ENCODE measurements at places on chromosomes 2 and 18.

DNA sequence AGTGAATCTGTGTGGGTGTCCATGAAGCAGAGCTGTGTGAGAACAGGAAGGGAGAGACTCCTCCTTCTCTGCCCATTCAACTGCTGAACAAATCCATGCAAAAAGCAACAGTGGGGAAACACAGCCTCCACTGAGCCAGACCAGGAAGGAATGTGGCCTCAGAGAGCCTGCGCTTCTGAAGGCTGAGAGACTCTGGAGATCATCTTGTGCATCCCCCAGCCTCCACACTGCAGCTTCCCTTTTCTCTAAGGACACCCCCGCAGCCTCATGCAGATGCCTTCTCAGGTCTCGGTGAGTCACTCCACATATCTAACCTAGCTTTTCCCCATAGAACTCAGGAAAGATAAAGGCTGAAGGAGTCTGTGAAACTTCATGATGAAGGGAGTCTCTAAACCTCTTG lies 402.9 kb downstream of the TNS1 start:
- DNase-seq: no peak

DNA sequence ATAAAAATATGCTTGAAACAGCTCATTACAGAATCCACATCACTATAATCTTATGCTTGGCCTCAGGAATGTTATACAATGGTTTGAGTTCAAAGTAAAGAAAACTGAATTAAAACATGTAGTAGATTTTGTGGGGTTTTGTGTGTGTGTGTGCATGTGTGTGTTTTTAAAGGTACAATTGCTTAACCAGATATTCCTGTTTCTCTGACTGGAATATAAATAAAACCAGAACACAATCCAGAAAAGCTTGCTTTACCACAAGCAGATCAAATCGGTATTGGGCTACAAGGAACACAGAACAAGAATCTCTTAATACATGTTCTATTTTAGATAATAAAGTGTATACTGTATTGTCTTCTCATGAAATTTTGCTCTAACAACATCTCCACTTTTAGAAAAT lies 110.0 kb downstream of the TMEM247 start:
- DNase-seq: no peak

- DNase-seq: no peak
Measured at GRCh38 chr2:16773080-16773713, 107.6 kb upstream of the CYRIA start.

DNA sequence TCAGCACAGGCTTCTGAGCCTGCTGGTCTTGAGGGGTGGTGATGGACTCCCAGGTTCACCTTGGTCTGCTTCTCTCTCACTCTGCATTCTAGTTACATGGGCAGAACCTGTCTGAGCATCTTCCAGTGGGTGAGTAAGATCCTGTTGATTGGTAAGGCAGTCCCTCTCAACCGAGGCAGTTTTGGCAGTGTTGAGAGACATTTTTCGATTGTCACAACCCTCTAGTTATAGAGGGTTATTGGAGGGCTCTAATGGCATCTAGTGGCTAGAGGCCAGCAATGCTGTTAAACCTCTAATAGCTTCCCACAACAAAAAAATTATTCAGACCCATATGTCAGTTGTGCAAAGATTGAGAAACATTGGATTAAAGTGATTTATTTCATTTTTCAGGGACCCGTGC lies 9.3 kb upstream of the MGAT5 start:
- DNase-seq: no peak

DNA sequence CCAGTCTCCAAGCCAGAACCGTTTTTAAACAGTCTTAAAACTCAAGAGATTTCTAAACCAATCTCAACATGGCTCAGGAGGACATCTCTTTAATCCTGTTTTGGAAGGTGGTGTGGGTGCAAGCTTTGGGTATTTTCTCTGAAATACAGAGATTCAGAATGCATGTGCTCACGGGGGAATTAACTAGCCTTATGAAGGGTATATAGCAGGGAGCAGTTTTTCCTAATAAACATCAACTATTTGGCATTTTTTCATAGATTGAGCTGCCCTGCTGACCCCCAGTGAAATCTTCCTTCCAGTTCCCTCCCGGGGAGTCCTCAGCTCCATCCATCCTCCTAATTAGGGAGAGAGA lies 122.6 kb downstream of the SMAD7 start:
- DNase-seq: no peak

DNA sequence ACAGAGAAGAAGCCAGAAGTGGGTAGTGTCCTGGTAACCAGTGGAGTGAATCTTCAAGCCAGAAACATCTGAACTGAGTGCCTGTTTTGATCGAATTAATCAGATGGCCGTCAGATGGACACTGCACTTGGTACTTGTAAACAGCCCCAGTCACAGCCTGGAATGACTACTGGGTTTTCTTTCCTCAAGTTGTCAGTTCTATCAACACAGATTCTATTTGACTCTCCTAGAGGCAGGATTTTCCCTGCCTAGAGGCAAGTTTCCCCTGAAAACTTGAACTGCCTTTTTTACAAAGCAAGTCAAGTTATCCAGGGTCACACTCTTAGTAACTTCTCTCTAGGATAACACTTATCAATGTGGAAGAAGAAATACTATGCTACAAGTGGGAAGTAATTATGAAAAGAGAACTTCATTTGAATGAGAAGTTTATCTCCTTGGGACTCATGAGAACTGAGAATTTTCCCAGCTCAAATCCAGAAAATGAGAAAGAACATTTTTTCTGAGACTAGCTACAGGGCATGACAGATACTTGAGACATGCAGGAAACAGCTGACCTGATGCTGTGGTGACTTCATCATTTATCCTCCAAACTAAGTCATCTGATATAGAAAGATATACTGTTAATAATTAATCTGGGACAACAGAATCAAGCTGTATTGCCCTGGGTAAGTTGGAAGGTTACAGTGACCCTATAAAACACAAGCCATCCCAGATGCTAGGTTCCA lies 36.0 kb downstream of the SULT1C2 start:
- DNase-seq: no peak

GRCh38 chr2:168669151-168669550 lies 133.3 kb upstream of the NOSTRIN start:
- no peak for DNase-seq

DNA sequence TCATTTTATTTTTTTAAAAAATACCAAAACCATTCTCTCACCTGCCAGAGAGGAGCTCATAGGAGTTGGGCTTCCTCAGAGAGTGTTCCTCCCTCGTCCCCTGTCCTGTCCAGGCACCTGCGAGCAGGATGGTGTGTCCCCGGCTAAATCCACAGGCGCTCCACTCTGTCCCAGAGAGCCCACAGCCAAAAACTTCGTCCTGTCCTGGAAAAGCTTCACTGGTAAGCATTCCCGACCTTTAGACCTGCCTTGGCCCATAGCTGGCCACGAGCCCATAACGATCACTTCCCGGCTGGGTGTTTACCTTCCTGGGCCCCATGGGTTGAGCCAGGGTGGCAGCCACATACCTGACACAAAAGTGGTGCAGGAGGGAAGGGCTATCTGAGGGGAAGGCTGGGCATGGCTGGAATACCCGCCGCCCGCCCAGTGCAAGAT lies at the start of gene NGEF:
Gene NGEF (minus strand): TSS at position 230 of the 435 bp plus-strand sequence. CDS start 38,366 bp downstream, outside the sequence.
- no peak for DNase-seq

DNA sequence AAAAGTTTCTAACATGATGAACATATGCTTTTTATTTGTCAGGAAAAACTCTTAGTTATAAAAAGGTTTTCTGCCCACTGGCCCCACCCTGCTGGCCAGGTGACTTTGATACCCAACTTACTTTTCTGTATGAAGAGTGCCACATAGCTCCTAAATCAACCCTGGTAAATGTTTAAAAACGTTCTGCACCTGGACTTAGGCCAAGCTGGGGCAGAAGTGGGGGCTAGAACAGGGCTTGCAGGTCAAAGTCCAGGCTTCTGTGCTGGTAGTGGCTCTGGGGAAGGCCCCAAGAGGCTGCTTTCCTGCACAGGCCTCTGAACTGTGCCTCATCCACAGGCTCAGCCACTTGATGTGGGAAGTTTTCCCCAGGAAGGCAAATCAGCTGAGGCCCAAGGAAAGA lies 171.7 kb downstream of the ANKRD30B start:
- DNase-seq: no peak

DNA sequence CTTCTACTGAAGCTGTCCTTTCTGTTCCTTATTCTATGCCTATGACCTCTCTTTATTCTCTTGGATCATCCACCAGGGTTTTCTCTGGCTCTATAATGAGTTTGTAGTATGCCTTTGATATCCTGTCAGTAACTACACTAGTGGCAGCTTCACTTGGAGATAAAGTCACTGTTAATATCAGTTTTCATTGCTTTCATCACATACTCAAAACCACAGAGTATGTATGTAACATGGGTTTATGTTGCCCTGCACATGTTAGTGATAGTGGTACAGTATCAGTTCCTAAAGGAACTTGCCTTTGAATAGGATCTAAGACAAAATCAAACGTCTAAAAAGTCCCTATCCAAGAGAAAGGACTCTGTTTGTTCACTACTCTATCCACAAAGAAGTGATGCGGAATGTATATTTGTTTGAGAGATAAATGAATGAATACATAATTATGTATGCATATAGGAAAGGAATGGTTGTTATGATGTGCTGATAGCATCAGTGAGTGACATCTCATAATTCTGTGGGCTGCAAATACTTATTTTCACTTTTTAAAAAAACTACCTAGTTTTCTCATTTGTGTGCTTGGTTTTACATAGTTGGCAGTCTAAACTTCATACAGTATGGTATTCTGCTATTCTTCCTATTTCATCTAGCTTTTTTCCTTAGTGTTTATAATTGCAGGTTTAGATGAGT lies 45.1 kb downstream of the TET3 start:
- DNase-seq: no peak

DNA sequence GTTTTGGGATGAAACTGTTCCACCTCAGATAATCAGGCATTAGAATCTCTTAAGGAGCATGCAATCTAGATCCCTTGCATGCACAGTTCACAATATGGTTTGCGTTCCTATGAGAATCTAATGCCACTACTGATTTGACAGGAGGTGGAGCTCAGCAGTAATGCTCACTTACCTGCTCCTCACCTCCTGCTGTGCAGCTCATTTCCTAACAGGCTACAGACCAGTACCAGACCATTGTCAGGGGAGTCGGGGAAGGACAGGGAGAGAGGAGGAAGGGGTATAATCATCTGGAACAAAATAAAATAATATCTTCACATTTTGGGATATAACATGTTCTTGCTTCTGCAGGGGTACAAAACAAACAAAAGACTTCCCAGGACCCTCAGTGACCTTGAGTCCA lies 532.0 kb upstream of the FSHR start:
- DNase-seq: no peak

- no peak for DNase-seq
Measured at GRCh38 chr18:48034651-48035555, 104.4 kb upstream of the SMAD2 start.

- DNase-seq: no peak
Measured at GRCh38 chr18:57630754-57631595, 9.3 kb upstream of the NARS1 start.

DNA sequence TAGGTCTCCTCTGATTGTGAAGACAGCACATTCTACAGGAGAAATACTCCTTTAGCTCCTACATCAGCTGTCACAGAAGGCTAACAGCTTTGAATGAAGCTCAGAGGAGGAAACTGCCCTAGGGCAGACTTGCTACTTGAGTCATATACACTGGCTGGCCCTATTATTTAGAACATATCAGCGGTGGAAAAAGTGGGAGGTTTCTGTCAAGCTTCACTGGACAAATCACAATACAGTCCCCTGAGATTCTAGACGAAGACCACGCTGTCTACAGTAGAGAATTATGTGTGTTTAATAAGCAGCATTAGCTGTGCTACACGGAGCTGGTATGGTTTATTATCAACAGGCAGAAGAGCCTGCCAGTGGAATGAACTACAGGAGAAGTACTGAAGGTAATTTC lies 230.9 kb upstream of the FSIP2 start:
- DNase-seq: no peak

DNA sequence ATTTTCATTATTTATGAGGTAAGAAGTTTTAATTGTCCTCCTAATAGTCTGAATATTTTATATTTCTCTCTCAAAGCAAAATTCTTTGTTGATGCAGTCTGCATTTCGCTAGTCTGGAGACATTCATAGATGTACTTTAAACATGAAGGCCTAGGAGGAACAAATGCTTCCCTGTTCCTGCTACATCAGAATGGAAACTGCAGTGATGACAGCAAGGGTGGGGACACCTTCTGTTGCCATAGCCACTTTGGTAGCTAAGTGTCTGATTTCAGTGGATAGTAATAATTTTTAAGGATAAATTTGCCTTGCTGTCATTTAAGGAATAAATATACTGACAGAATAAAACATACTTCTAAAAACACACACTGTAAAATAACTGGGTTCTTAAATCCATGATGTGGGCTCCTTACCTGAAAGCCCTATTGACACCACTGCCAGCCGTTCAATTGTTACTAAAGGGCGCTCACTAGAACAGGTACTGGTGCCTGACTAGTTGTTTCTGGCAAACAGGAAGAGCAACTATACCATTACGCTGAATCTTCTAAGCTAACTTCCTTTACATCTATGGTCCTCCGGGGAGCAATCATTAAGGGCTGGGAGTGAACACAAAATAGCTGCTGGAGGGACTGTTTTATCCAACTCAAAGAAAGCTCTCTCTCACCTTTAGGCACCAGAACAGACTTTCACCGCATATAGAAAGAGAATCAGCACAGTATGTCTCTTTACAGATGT lies 88.2 kb downstream of the TMEM131 start:
- DNase-seq: no peak

DNA sequence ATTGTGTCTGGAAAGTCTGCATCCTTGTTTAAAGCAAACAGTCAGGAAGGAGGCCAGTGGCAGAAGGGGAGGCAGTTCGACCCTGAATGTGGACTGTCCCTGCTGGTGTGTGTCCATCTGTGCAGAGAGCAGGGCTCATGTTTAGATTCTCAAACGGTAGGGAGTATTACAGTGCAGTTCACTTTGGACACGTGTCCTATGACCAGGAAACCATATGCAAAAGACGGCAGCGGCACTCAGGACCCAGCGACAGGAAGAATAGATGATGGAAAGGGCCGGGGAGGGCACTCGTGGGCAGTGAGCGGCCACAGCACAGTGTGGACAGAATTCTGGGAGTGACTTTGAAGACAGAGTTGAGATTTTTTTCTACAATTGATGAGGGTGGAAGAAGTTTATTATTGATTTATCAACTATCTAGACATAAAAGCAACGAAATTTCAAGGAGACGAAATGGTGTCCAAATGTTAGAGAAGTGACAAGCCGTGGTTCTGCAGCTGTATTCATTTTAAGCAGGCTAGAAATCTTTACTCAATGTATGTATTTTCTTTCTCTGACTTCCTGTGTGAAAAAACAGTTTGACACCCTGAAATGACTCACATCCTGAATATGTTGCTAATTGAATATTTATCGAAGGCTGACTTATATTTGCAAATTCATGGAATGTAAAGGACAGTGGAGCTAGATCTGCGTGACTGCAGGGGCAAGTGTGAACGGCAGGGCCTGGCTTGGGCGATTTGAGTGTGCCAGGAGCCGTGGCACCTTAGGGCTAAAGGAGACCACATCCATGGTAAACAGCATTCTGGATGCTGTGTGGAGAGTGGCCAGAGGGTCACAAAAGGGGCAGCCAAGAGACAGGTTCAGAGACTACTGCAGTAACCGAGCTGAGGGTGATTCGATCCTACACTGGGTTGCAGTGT lies 214.2 kb downstream of the PTGR3 start:
- DNase-seq: no peak

GRCh38 chr2:206968134-206969086 lies 29.1 kb downstream of the CPO start:
- no peak for DNase-seq
